ENCODE measurements at places on chromosomes 3 and 15.
A peak's percentile ranks its signal among the peaks of the same experiment; 100 is the strongest.

DNA sequence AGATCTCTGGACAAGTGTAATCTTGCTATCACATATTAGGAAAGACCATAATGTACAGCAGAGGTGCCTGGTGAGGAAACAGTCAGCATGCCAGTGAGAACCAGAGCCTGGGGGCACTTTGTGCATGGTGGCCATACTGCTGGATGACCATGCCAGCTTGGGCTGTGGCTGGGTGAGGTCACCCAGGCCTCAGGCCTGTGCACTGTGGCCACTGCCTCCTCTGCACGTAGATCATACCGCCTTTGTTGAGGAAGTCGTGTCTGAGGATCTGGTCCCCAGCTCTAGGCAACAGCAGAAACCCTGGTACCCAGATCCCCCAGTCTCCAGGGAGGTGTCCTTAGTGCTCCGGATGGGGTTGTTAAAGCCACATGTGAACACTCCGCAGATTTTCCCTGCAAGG lies 38.9 kb downstream of the ZNF710 start:
- DNase-seq: no peak
- H3K4me3 ChIP-seq: no peak overlapping the region
- H3K4me1 ChIP-seq: peaks cover 67% of the 10 kb centered on the region
- no peaks in the 10 kb centered on the region for H3K27me3 ChIP-seq
- no peak overlapping the region for H3K27ac ChIP-seq

- peaks cover 71% of the 10 kb centered on the region for H3K4me1 ChIP-seq
- no peaks in the 10 kb centered on the region for H3K36me3 ChIP-seq
- DNase-seq: no peak
- H3K27ac ChIP-seq: peak overlapping the region; percentile 100
- H3K4me3 ChIP-seq: peak overlapping the region; percentile 59
Observed at GRCh38 chr15:31328969-31329639, 2.5 kb downstream of the KLF13 start.

DNA sequence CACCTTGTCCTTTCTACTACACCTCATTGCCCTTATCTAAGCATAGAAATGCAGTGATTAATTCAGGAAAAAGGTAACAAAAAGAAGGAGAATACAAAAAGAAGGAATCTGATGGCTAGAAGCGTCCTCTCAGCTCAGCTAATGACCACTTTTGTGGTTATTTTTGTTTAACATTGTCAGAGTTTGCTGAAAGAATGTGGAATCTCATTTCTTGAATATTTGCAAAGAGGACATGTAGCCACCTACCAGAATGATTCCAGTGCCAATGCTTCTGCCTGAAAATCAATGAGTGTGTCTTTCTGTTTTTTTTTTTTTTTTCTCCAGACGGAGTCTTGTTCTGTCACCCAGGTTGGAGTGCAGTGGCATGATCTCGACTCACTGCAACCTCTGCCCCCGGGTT lies 24.5 kb downstream of the NANOGP8 start:
- DNase-seq: no peak
- peaks cover 5% of the 10 kb centered on the region for H3K4me1 ChIP-seq
- no peaks in the 10 kb centered on the region for H3K36me3 ChIP-seq
- H3K27me3 ChIP-seq: no peaks in the 10 kb centered on the region

- H3K36me3 ChIP-seq: no peaks in the 10 kb centered on the region
- H3K27ac ChIP-seq: peak overlapping the region; percentile 64
- DNase-seq: no peak
- H3K4me1 ChIP-seq: peaks cover 22% of the 10 kb centered on the region
- H3K4me3 ChIP-seq: no peak overlapping the region
Observed at GRCh38 chr3:73716418-73716817, 91.7 kb upstream of the PDZRN3 start.

- H3K27ac ChIP-seq: no peak overlapping the region
- H3K4me1 ChIP-seq: no peaks in the 10 kb centered on the region
- no peaks in the 10 kb centered on the region for H3K36me3 ChIP-seq
- DNase-seq: no peak
- H3K4me3 ChIP-seq: no peak overlapping the region
- no peaks in the 10 kb centered on the region for H3K27me3 ChIP-seq
Observed at GRCh38 chr15:83845230-83845629, 191.3 kb downstream of the ADAMTSL3 start.

DNA sequence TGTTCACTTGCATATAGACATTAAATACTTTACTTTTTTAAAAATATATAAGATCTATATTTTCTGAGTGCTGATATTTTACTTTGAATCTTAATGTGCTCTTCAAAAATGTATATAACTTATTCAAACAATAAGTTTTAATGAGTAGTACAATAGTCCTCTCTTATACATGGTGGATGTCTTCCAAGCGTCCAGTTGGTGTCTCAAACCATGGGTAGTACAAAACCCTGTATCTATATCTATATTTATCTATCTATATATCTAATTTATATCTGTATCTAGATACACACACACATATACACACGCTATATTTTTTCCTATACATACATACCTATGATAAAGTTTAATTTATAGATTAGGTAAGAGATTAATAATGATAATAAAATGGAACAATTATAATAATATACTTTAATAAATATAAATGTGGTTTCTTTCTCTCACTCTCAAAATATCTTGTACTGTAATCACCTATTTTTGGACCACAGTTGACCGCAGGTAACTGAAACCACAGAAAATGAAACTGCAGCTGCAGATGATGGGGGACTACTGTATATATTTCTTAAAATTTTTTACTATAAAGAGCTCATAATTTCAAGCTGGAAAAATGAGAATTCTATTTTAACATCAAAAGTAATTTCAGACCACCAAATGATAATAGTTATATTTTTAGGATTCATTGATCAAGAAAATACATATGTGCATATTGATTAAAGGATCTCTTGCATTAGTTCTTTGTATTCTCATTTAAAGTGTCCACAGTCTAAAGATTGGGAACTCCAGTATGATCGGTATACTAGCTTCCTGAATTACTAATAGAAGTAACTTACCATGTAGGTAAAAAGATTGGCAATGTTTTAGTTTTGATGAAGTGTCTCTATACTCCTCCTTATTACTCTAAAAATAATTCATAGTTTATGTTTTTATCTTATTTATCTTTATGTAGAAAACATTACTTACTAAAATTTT lies 215.1 kb upstream of the MLF1 start:
- no peaks in the 10 kb centered on the region for H3K4me1 ChIP-seq
- no peak overlapping the region for H3K27ac ChIP-seq
- H3K27me3 ChIP-seq: no peaks in the 10 kb centered on the region
- DNase-seq: no peak
- no peak overlapping the region for H3K4me3 ChIP-seq

- peaks cover 9% of the 10 kb centered on the region for H3K4me1 ChIP-seq
Observed at GRCh38 chr15:42138968-42139386, 17.5 kb downstream of the PLA2G4F start.

DNA sequence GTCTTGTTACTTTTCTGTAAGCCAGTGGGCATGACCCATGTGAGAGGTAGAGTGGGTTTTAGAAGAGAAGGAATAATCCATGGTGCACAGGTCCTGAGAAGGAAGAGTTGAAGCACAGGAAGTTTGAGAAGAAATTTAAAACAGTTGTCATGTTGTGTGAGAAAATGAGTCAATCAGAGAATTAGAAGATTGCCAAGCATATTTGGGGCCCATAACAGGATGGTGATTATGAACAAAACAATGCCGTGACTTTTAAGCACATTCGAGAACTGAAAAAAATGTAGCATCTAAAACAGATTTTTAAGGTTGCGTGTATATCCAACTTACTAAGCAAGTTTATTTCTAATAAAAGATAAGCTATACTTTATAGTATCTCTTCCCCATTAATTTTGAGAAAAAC lies 198.7 kb downstream of the RORA start:
- H3K36me3 ChIP-seq: no peaks in the 10 kb centered on the region
- H3K27me3 ChIP-seq: no peaks in the 10 kb centered on the region
- H3K27ac ChIP-seq: no peak overlapping the region
- DNase-seq: no peak

- H3K4me1 ChIP-seq: no peaks in the 10 kb centered on the region
- H3K27ac ChIP-seq: no peak overlapping the region
- no peaks in the 10 kb centered on the region for H3K36me3 ChIP-seq
- H3K4me3 ChIP-seq: no peak overlapping the region
Observed at GRCh38 chr3:188993181-188993580, 178.6 kb upstream of the TPRG1 start.

DNA sequence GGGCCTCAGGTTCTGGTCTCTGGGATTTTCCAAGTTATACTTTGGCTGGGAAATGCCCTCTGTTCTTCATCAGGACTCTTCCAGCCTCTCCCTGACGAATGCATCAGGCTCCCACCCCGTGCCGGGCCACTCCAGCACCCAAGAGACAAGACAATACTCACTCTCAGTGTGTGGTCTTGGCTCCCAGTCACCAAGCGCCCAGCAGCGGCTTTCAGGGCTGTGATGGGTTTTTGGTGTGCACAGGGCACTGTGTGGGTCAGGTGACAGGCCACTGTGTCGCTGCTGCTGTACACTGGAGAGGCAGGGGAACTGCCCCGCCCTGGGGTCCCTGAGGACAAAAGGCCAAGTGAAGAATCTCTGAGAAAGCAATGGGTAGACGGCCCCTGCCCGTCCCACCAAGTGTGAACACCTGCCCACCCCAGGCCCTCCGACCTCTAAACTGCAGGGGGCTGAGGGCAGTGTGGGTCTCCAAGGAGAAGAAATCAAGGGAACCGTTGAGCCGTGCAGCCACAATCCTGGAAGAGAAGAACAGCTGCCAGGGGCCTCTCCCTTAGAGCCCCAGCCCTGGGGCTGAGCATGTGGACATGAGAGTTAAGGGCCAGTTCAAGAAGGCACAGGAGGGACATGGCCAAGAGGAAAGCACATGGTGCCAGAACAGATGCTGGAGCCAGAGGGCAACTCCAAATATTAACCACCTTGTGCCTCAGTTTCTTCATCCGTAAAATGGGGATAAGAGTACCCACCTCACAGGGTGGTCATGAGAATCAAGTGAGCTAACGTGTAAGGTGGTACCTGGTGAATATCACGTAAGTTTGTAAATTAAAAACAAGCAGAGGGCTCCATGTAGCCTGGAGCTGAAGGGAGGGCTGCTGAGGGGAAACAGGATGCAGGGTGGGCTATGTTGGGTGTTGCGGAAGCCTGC lies 34.1 kb downstream of the PTPN23 start:
- peaks cover 66% of the 10 kb centered on the region for H3K36me3 ChIP-seq
- no peaks in the 10 kb centered on the region for H3K27me3 ChIP-seq

DNA sequence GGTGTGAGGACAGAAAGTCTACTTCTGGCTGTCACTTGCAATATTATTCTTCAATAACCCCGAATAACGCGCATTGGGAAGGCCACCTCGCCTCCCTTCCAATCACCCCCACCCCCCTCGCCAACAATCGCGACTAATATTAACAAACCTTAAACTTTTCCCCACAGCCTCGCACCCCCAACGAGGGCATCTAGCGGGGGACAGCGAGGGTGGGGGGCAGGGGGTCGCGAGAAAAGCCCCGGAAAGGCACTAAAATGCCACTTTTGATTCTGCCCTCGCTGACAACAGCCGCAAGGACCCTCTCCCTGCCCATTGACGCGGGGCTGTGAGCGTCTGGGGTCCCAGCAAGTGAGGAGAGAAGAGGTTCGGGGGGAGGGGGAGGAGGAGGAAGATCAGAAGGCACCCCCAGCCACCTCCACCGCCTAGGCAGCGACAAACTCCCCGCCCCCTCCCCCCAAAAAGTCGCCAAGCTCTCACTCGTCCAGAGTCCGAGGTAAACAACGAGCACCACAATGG lies 868 bp downstream of the SATB1 start:
- peak overlapping the region; percentile 87 for H3K27ac ChIP-seq
- H3K4me1 ChIP-seq: no peaks in the 10 kb centered on the region
- peaks cover 14% of the 10 kb centered on the region for H3K36me3 ChIP-seq
- DNase-seq: no peak

- H3K36me3 ChIP-seq: no peaks in the 10 kb centered on the region
- H3K27ac ChIP-seq: no peak overlapping the region
- no peak for DNase-seq
- H3K4me3 ChIP-seq: no peak overlapping the region
Observed at GRCh38 chr3:7779331-7779730, 722.3 kb upstream of the LMCD1 start.

DNA sequence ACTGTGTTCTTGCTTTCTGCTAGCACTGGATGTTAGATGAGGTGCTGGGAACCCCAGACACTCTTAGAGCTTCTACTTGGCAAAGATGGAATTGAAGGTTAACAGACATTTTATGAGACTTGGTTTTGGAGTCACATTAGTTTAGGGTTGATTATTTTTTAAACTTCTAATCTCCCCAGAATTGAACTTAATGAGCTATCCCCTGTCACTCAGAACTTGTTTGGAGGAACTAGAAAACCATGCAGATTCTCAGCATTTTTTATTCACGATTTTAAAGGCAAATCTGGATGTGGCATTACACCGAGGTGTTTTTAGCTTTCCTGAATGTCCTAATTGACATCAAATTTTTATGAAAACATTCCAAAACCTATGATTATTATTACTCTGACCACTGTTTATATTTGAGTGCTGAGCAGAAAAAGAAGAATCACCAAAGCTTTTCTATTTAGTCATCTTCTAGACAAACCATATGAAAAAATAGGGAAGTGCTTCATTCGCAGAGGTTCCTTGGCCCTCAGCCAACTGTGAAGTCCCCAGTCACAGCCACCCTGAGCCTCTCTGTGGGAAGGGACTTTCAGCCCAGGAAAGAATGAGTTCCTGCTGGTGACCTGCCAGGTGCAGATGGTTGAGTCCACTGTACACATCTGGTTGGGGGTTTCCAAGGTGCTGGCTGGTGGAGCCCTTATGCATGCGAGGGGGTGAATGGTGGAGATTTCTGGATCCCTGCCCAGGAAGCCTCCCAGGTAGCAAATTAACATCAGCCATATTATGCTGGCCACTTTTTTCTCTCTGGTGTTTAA lies 196.0 kb upstream of the TOPAZ1 start:
- DNase-seq: no peak
- H3K27ac ChIP-seq: no peak overlapping the region
- H3K36me3 ChIP-seq: no peaks in the 10 kb centered on the region
- H3K4me3 ChIP-seq: no peak overlapping the region
- H3K4me1 ChIP-seq: no peaks in the 10 kb centered on the region

DNA sequence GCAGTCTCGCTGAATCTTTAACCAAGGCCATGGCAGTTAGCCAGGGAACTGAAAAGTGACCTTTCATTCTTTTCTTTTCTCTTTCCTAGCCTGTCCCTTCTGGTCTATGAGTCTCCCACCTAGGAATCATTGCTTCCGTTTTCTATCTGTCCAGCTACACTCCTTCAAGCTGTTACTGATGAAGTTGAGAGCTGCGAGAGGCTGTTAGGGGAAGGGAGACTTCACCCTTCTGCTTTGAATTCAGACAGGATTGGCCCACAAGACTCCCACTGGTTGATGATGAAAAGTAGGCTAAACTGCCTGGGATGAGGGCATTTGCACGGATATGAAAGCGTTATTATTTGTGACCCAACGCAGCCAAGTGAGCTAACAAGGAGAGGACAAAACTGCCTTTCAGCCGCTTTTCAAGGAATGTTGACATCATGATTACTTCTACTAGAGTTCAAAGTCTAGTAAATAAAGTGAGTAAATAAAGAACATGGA lies 30.2 kb downstream of the EIF4E3 start:
- no peak for DNase-seq
- no peak overlapping the region for H3K4me3 ChIP-seq
- H3K4me1 ChIP-seq: peaks cover 26% of the 10 kb centered on the region
- H3K27ac ChIP-seq: peak overlapping the region; percentile 45
- H3K36me3 ChIP-seq: no peaks in the 10 kb centered on the region
- H3K27me3 ChIP-seq: no peaks in the 10 kb centered on the region

- no peaks in the 10 kb centered on the region for H3K27me3 ChIP-seq
- no peak for DNase-seq
- no peak overlapping the region for H3K27ac ChIP-seq
Observed at GRCh38 chr15:75136118-75136517, 65.6 kb upstream of the C15orf39 start.

- H3K36me3 ChIP-seq: no peaks in the 10 kb centered on the region
- no peaks in the 10 kb centered on the region for H3K27me3 ChIP-seq
- no peaks in the 10 kb centered on the region for H3K4me1 ChIP-seq
- DNase-seq: no peak
- H3K27ac ChIP-seq: no peak overlapping the region
- no peak overlapping the region for H3K4me3 ChIP-seq
Observed at GRCh38 chr3:89787485-89787884, 680.1 kb downstream of the EPHA3 start.
